ENCODE measurements at places on chromosomes 7 and 10.

DNA sequence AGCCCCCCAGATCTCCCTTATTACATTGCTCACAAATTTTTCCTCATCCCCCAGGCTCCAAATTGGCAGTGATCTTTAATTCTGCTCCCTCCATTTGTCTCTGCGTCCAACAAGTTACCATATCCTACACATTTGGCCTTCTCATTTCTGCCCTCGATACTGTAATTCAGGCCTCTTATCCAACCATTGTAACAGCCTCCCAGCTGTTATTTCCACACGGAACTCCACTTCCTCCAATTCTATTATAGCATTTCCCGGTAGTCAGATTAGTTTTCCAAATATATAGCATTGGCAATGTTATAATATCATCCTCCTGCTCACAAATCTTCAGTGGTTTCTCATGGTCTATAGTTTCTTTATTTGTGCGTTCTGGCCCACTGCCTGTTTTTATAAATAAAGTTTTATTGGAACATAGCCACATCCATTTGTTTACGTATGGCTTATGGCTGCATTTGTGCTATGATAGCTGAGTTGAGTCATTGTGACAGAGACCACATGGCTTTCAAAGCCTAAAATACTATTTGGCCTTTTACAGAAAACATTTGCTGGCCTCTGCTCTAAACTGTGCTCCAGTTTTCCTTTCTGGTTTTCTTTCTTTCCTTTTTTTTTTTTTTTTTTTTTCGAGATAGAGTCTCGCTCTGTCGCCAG is 126.5 kb upstream of the ZNF438 start:
- no peak for DNase-seq

GRCh38 chr10:128927497-128928161 is 539.4 kb upstream of the MGMT start:
- DNase-seq = no peak

DNA sequence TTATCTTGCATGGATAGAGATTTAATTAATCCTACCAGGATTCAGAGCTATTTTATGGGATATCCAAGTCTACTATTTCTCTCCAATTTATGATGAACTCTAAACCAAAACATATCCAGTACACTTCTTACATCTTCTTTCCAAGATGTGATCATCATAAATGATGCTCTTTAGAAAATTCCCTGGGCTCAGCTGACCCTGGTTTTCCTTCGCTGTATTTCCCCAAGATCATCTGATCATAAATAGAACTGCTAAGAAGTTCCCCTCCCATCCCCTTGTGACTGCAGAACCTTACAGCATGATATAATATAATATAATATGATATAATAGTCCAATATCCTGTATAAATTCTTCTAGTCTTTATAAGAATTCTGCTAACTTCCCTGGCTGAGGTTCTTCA is 114.6 kb upstream of the LYZL2 start:
- DNase-seq = no peak

GRCh38 chr7:147904219-147904576 is 686.4 kb upstream of the C7orf33 start:
- no peak for DNase-seq

GRCh38 chr7:95334447-95334846 is 10.1 kb upstream of the PON1 start:
- no peak for DNase-seq

DNA sequence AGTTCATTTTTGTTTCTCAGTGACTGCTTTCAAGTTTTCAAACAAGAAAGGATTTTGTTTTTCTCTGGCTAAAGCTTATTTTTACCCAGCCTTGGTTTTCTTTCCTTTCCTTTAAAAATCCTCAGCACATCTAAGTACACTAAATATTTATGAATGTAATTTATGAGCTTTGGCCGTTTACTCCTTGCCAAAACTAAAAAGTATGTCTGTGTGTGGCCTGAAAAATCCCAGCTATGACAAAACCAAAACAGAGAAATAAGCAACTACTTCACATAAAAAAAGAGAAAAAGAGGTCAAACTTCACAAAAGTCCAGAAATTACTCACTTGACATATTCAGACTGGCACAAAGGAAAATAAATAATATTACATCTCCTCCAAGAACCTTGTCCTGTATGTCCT is 365.1 kb upstream of the NFE2L3 start:
- no peak for DNase-seq

- DNase-seq = no peak
Observed at GRCh38 chr7:664997-665735, 61.3 kb upstream of the DNAAF5 start.

DNA sequence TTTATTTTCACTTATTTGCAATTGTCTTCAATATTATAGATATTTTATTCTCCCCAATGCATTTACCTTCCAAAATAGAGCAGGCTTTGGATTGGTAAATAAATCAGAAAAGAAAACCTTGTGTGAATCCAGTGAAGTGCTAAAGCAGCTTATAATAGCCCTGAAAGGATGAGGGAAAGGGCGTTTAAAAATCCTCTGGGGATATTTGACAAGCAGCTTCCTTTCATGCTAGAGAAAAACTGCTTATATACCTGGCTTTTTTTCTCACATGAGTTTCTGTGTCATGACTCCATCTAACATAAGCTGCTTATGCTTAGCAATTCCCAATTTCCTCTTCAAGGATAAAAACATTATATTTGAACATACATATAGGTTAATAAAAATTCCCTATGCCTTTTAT is 221.6 kb upstream of the SEMA3E start:
- no peak for DNase-seq

- no peak for DNase-seq
Observed at GRCh38 chr10:23693501-23693901, 254.6 kb downstream of the OTUD1 start.

DNA sequence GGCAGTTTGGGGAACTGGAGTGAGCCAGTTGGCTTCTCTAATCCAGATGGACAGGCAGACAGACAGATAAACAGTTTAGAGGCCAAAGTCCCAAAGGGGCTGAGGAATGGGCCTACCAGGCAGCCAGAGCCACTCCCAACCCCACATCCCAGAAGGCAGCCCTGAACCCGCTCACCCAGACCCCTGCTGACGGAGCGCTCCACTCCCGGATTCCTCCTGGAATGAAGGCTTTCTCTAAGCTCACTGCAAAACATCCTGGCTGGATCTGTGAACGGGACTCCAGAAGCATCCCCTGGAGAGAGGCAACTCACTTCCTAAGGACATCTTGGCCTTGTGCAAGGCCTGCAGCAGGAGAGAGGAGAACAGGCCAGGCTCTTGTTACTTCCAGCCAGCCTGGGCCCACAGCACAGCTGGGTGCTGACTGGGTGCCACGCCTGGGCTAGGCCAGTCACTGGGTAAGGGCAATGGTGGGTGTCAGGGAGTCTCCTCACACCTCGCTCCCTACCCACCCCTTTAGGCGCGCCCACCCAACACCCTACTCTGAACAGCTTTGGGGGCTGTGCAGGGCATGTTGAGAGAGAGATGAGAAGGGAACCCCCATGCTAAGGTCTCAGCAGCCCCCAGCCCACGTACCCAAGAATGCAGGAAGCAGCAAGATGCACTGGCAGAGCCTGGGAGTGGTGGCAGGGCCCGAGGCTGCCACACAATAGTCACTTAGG is 168.6 kb upstream of the ZMIZ1 start:
- no peak for DNase-seq

- DNase-seq = no peak
Observed at GRCh38 chr7:116322541-116322940, 112.2 kb downstream of the TES start.

DNA sequence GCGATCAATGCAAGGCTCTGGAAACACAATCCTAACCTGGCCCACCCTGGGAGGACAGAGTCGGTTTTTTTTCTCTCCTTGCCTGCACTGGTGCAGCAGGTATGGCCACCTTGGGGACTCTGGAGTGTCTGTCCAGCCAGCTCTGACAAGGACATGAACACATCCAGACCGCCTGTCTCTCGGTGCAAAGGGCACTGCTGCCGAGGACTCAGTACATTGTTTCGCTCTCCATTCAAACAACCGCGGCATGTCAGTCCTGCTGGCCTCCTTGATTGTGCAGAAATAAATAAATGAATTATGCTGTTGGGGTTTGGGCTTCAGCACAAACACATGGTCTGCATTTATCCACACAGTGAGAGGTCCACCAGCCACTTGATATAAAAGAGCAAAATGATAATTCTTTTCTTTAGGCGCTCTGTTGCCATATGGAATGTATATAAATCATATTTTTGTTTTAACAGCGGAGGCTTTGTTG is 565.2 kb downstream of the KCNMA1 start:
- no peak for DNase-seq

All from cerebellar nuclear complex (tissue), 1 donor.